NCI-H1092 (cell line): ENCODE measurements at places on chromosomes 6 and 20.

GRCh38 chr20:38050686-38051085, 17.1 kb downstream of the RPRD1B start:
- no peak for DNase-seq

GRCh38 chr6:4780360-4780812, 4.2 kb downstream of the CDYL start:
- no peak for DNase-seq

DNA sequence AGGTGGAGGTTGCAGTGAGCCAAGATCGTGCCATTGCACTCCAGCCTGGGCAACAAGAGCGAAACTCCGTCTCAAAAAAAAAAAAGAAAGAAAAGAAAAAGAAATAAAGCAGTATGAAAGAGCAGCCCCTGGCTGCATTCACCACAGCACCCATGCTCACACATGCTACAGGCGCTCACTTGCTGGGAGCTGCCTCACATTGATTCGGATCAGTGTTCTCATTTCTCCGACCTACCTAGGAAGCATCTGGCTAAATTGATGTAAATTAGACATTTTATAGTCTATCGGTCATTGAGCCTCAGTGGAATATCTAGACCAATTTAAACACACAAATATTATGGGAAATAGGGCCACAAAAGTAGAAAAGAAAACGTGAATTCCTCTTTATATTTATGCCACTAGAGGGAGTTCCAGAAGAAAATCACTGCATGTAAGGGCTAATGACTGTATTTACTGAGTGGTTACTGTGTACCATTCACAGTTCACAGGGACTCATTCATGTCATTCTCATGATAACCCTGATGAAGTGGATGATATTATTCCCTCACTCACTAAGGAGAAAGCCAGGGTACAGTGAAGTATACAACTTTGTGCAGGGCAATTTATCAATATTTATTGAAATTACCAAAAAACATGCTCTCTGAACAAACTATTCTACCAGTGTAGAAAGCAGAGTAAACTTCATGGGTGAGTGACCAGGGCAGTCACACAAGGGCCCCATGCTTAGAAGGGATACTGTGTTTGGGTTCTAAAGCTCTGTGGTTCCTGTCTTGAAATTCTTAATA, 5.3 kb upstream of the MOG start:
- no peak for DNase-seq

- DNase-seq, result no peak
Observed at GRCh38 chr6:79607000-79607399, 24.1 kb upstream of the SH3BGRL2 start.

GRCh38 chr6:41566961-41567360, 20.8 kb downstream of the FOXP4 start:
- no peak for DNase-seq

- no peak for DNase-seq
Observed at GRCh38 chr6:151512481-151512880, 18.7 kb downstream of the CCDC170 start.

GRCh38 chr6:169161572-169162167, 92.0 kb downstream of the THBS2 start:
- no peak for DNase-seq

- DNase-seq, result no peak
Observed at GRCh38 chr6:106530502-106530901, 98.8 kb downstream of the RTN4IP1 start.

DNA sequence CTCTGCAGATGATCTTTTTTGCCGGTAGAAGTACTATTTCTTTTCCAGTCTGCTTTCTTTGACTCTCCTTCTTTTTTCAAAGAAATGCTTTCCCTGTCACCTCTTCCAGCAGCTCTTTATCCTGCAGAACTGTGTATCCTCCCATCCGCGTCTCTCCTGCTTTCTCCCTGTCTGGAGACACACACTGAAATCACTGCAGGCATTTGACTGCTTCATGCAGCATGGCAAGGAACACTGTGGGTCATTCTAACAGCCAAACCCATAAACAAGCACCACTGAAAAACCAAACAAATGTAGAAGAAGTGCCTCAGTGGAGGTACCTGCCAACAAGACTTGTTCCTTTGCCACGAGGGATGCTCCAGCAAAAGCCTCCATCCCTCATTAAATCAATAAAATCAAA, 403.7 kb upstream of the CITED2 start:
- no peak for DNase-seq

DNA sequence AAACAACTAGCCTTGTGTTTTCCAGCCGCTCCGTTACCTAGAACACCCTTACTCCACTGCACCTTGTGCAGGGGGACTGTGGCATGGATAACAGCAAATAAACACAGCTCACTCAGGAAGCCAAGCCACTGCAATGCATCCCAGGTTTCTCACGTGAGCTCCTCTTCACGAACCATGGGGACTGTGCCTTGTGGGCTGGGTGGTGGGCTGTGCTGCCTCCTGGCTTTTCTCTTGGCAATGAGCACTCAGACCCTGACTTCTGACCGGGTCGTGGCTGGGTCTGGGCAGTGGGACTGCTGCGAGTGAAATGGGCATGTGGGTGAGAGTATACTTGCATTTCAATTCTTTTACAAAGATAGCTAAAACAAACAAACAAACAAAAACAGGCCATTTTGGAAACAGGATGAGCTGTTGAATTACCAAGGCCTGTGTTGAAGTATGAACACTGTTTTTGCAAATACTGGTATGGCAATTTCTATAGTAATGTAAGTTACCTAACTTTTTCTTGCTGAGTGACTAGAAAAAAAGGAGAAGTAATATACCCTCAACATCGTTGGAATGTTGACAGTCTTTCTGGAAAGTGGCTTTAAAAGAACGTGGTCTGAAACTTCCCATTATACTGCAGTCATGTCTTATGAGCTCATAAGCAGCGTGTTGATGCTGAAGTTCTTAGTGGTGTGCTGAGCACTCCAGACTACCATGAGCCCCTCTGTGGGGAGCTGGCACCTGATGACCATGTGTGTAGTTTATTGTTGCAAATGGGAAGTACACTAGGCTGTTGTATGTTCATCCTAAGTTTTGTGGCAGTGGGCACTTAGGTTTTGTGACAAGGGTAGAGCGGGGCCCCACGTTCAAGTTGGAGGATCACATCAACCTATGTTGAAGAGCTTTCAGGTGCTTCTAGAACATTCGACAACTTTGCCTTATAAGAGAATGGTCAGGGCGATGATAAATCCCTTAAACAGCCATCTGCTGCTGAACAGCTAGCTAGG, 120.4 kb downstream of the ARMC2 start:
- no peak for DNase-seq

DNA sequence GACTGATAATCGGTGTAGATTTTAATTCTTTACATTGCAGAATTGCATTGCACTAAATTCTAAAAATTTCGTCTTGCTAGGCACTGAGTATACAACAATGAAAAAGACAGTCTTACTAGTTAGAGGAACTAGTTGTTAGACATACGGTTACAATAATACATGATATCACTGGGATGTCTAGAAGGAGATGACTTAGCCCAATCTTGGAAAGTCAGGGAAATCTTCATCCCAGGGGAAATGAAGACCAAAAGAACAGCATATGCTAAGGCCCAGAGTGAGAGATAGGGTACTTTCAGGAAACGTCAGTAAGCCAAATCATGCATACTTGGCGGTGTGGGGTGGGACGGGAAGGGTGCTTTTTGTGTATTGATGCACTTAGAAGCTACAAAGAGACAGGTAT, 901 bp downstream of the CEP57L1 start:
- no peak for DNase-seq

- no peak for DNase-seq
Observed at GRCh38 chr6:169495601-169496000, 206.2 kb downstream of the WDR27 start.

GRCh38 chr6:18187701-18188100, 32.5 kb downstream of the KDM1B start:
- no peak for DNase-seq

- DNase-seq, result no peak
Observed at GRCh38 chr6:128471907-128472306, 48.5 kb downstream of the PTPRK start.

GRCh38 chr20:59809630-59810448, 123.6 kb downstream of the SYCP2 start:
- no peak for DNase-seq

DNA sequence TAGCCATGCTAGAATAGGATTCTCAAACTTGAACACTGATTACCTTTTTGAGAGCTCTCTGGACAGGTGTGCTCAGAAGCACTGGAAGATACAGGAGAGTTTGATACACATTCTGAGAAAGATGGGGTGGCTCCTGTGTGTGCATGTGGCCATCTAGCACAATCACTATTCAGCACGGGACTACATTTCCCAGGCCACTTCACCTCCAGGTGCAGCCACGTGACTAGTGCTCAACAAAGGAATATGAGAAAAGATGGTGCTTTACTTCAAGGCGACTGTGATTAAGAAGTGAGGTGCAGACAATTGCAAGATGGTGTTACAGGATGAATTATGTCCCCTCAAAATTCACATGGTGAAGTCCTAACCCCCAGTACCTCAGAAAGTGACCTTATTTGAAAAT, 103.8 kb downstream of the BACH2 start:
- DNase-seq, result no peak

GRCh38 chr20:48445827-48446226, 382.0 kb downstream of the PREX1 start:
- no peak for DNase-seq

DNA sequence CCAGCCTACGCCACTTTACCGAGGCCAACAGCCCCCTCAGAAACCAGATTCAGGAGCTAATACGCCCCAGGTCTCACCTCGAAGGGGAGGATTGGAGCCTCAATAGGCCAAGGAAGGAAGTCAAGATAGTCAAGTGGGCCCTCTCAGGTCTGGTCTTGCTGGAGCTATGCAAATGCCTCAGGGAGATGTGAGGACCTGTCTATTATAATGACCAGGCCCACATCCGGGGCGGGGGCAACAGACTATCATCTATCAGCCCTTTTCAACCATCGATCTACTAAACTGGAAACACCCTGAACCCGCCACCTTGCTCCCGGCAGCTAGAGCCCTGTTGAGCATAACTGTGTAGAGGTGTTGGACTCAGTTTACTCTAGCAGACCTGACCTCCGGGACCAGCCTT, 12.7 kb upstream of the GSTA3 start:
- no peak for DNase-seq

GRCh38 chr20:32855387-32855786, 3.3 kb upstream of the EFCAB8 start:
- no peak for DNase-seq

- DNase-seq, result no peak
Observed at GRCh38 chr20:40727960-40728359, 38.9 kb upstream of the MAFB start.

DNA sequence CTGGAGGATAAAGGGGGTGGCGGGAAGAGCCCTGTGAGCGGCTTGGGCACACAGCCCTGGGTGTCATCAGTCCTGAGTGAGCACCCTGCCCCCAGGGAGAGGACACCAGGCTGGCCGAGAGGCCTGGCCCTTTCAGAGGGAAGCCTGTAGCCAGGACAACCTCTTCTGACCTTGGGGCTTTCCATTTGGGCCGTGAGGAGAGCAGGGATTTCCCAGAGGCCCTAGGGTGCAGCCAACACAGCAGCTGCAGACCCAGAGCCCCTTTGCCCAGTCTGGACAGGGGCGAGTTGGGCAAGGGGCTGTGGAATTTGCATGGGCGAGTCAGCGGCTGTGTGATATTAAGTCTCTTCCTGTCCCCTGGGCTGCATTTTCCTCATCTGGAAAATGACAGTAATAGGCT, 6.3 kb downstream of the MAP1LC3A start:
- no peak for DNase-seq
